ENCODE measurements at places on chromosomes 2 and 18.

DNA sequence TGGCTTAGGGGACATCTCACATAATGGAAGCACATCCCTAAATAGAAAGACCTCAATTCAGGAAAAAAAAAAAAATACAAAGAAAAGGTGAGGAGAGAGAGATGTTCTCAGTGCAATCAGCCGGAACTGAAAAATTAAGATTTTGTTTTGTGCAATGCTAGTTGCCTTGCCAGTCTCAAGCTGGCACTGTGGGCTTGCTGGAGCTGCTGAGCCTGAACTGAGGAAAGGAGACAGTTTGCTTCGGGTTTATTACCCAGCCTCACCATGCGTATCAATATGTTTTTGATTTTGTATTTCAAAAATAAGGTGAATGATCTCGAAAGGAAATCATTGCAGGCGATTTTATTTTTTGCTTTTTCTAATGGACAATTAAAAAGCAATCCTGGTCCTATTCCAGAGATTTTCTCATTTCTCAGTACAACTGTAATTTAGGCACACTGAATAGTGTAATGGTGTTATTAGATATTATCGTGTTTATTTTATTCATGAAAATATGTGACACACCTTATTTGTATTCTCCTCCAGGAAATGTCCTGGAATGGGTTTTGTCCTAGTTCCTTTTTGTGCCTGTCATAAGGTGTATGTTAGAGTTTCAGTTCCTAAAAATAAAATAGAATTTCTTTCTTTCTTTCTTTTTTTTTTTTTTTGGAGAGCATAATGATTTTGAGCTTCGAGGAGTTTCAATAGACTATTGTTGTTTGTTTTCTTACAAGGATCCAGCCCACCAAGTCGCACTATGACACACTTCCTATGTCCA is 72.8 kb upstream of the ZEB2 start:
- DNase-seq, result no peak

DNA sequence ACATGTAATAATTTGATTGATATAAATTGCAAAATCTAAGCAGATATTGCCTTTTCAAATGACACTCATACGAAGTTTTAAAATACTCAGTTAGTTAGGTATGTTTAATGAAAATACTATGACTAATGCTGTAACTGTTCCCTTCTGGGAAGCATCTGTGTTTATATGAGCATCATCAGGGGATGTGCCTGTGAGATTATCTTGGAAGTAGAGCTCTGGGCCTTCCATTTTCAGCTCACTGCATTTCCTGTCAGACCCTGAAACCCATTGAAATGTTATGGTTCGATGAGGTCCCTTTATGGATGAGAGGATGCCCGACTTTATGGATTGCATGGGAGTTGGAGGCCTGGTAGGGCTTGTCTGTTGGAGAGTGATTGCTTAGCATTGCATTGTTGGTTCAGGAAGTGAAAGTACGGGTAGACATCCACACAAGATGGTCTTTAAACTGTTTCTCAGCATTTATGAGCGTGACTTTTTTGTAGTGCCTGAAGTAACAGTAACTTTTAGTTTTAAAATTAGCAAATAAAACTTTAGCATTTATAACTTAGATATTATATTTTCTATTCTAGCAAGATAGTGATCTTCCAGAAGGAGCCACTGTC is 28.7 kb downstream of the ELP2 start:
- no peak for DNase-seq

GRCh38 chr2:215554689-215555498 is 119.0 kb upstream of the FN1 start:
- DNase-seq, result no peak

- DNase-seq, result no peak
These were observed 53.1 kb downstream of the ZNF521 start for GRCh38 chr18:25298853-25299274.

DNA sequence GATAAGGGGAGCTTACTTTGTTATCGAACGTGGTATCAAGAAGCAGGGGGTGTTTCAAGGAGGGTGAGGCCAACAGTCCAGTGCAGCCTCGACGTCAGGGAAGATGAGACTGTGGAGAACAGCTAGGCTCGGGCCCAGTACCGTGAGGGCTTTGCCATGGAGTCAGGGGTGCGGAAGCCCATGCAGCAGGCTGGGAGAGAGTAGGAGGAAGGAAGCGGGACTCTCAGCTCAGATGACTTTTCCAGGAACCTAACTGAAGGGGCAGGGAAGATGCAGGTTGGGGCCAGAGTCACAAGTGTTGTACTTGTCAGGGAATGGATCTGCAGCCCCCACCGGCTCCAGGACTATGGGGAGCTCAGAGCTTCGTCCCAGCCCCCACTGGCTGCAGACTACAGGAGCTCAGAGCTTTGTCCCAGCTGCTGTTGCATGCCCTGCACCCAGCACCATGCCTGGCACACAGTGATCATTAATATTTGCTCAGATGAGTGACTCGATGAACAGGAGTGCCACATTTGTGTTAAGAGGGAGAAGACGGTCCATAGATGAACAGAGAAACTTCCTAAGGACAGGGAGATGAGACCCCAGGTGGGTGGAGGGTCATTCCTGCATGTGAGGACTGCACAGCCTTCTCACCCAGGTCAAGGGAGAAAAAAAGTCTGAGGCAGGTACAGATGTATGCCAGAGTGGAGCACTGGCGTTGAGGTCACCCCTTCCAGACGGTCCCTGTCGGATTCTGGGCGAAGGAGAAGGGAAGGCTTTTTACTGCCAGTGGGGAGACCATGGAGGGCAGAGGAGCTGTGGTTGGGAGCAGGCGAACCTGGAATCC is 36.4 kb downstream of the PTGR3 start:
- DNase-seq, result no peak

DNA sequence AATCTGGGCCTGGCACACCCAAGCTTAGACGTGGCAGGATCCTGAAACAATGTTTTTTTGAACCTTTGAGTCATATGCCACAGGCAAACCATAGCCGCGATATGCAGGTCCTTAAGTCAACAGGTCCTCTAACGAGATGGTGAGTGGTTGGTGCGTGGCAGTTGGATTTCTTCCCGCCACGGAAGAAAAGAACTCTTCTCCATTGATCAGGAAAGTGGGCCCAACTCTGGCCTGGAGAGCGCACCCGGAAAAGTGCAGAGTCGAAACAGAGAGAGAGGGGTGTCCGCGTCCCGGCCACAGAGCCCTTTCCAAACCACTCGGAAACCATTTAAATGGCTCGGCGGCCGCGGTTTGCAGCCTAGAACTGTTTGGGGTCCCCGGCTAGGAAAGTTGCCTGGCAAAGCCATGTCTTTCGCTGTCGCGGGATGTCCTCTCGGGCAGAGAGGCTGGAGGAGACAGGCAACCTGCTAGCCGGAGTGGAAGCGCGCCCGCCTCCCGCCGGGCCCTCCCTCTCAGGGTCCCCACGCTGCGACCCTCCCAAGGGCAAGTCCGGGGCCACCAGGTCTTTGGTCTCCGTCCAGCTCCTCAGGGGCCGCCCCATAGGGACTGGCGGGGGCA is 777 bp downstream of the GALNT3 start:
- no peak for DNase-seq

DNA sequence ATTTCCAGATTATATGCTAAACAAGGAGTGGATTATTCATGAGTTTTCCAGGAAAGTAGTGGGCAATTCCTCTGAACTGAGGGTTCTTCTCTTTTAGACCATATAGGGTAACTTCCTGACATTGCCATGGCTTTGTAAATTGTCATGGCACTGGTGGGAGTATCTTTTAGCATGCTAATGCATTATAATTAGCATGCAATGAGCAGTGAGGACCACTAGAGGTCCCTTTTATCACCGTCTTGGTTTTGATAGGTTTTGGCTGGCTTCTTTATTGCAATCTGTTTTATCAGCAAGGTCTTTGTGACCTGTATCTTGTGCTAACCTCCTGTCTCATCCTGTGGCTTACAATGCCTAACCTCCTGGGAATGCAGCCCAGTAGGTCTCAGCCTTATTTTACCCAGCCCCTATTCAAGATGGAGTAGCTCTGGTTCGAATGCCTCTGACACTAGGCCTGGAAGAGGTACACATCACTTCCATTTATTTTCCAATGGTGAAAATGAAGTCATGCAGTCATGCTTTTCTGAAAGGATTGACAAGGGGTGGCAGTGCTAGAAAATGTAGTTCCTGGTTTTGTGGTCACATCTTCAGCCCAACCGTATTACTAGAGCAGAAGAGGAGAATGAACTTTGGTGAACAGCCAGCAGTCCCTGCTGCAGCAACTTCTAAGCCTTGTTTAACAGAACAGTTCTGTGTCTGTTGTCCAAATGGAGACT is 26.6 kb upstream of the ITGA4 start:
- peak; percentile 85 for DNase-seq
